Body of pancreas (tissue), 4 donors: ENCODE measurements at places on chromosomes 5 and 9. TPM values are rescaled to one million over a fixed set of nuclear protein-coding genes. Genes with fewer than 3 reads are reported as not detected.

GRCh38 chr9:82457298-82457697 is 468.7 kb downstream of the SPATA31D1 start:
- DNase-seq = no peak

DNA sequence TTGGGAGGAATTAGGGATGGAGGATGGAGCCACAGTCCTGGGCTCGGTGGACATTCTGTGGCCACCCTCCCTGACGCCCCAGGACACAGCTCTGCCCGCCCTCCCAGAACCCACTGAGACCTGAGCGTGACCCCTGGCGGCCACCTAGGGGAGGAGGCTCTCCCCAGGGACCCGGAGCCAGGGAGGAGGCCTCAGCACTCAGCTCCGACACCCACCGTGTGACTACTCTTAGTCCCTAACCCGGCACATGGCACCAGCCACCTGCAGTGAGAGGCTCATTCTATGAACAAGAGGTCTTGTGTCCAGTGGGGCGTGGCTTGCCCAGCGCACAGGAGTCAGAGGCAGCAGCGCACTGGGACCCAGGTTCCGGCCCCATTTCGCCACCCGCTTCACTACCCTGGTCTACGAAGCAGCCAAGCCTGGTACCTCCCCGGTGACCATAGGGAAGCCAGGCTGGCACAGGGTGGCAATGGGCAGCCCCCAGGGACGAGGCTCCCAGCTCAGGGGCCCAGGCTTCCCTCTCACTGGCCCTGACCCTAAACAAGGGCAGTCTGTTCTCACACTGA is 10.2 kb downstream of the SARDH start:
- DNase-seq = no peak

- DNase-seq = peak; percentile 90
Observed at GRCh38 chr5:132103332-132103951, 29.9 kb downstream of the CSF2 start.

DNA sequence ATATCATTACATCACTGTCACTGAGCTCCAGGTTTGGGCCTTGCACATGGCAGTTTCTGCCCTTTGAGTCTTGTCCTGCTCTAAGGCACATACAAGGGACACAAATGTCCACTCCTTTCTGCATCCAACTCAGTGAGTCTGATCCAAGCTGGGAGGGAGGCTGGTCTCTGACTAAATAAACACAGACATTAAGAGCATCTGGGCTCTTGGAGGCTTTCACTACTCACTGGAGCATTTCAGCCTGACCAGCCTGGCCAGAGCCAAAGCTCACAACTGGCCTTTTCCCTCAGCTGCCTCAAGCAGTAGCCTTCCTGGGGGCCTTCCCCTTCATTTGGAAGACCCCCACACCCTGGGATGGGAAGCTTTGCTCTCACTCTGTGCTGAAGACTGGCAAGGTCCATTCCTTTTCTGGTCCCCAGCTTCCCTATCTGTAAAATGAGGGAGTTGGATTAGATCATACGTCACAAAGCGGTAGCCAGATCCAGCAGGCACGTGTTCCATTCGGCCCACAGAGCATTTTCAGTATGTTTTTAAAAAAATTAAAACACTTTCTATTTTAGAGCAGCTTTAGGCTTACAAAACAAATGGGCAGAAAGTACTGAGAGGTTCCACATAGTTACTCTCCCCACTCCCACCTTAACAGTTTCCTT is 58.6 kb upstream of the XPA start:
- no peak for DNase-seq

FBXL7 gene
- total RNA-seq = 3.1 TPM

DNA sequence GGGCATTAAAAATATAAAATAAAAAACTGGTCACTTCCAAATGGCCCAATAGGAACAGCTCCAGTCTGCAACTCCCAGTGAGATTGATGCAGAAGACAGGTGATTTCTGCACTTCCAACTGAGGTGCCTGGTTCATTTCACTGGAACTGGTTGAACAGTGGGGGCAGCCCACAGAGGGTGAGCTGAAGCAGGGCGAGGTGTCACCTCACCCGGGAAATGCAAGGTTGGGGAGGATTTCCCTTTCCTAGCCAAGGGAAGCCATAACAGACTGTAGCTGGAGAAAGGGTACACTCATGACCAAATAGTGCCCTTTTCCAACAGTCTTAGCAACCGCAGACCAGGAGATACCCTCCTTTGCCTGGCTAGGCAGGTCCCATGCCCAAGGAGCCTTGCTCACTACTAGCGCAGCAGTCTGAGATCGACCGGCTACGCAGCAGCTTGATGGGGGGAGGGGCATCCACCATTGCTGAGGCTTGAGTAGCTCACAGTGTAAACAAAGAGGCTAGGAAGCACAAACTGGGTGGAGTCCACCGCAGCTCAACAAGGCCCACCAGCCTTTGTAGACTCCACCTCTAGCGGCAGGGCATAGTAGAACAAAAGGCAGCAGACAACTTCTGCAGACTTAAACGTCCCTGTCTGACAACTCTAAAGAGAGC is 12.7 kb downstream of the RLN1 start:
- DNase-seq = peak; percentile 73

GRCh38 chr9:10041726-10042229 is 571.0 kb downstream of the PTPRD start:
- DNase-seq = no peak

ERMP1 gene
- total RNA-seq = 11.9 TPM

- DNase-seq = no peak
Observed at GRCh38 chr5:60960591-60960990, 15.6 kb downstream of the NDUFAF2 start.

GRCh38 chr5:135851186-135851914 is 16.9 kb downstream of the SLC25A48 start:
- no peak for DNase-seq

LVRN gene
- total RNA-seq = 0.52 TPM

- no peak for DNase-seq
Observed at GRCh38 chr5:105638437-105638836, 2032.3 kb downstream of the EFNA5 start.

- DNase-seq = no peak
Observed at GRCh38 chr9:89969156-89969675, 364.4 kb downstream of the GADD45G start.

GRCh38 chr5:40774623-40775022 is 18.9 kb upstream of the TTC33 start:
- no peak for DNase-seq

- DNase-seq = no peak
Observed at GRCh38 chr5:42274913-42275312, 148.3 kb upstream of the GHR start.

DNA sequence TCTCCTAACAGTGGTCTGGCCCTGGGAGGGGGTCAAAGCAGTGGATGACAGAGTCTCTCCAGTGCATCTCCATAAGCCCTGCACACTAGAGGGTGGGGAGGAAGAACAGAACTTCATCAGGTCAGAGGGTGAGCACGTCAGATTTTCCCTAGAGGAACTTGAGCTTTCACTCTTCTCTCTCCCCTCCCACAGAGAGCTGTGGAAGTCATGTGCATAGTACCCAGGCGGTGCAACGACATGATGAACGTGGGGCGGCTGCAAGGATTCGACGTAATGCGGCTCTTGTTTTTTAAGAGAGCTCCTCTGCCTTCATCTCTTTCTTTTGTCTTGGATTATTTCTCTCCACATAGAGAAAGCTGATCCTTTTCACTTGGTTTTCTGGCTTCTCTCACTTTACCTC is 100.2 kb upstream of the OTULINL start:
- DNase-seq = no peak

GRCh38 chr9:37862530-37862929 is 41.4 kb downstream of the SLC25A51 start:
- DNase-seq = no peak

GRCh38 chr5:54643685-54644106 is 126.1 kb downstream of the SNX18 start:
- no peak for DNase-seq

- no peak for DNase-seq
Observed at GRCh38 chr5:78467752-78468357, 107.4 kb downstream of the SCAMP1 start.
